ENCODE measurements at places on chromosomes 4 and X.

GRCh38 chr4:41423117-41423516 is 114.8 kb upstream of the LIMCH1 start:
- no peak for DNase-seq

DNA sequence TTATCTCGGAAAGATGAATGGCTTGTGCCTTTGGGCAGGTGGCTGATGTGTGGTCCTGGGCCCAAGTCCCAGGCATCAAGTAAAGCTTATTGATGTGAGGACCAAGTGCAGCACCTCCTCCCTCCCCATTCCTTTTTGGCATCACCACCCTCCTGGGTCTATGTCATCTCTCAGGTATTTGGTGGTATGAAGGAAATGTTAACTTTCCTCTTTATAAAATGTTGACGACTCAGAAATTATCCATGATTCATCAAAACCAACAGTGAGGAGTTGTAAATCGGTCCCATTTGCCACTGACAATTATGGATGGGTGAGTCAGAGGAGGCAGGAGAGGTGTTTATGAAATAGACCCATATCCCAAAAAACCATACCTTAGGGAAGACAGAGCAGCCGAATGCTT is 229.4 kb upstream of the GATB start:
- DNase-seq: no peak

DNA sequence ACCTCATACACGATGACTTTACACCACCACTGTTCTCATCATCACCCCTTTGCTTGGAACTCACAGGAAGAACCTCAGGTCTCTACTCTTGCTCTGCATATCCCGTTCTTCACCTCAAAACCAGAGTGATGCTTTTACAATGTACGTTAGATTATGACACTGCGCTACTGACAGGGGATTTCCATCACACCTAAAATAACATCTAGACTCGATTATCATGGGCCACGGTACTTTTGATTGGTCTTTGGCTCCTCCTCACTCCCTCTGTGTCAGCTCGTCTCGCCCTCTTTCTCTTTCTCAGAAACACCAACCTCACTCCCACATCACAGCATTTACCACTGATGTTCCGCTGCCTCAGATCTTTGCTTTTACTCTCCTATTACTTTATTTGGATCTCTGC is 172.4 kb downstream of the TLL1 start:
- no peak for DNase-seq

GRCh38 chrX:66625525-66625924 is 13.4 kb downstream of the EDA2R start:
- DNase-seq: no peak

- no peak for DNase-seq
Measured at GRCh38 chrX:35406386-35406785, 391.8 kb upstream of the MAGEB16 start.

- DNase-seq: no peak
Measured at GRCh38 chrX:122439831-122440230, 744.2 kb upstream of the GRIA3 start.

GRCh38 chrX:27439771-27440170 is 23.4 kb downstream of the PPP4R3C start:
- DNase-seq: no peak

GRCh38 chr4:61079427-61079826 is 120.7 kb upstream of the ADGRL3 start:
- DNase-seq: no peak

- DNase-seq: no peak
Measured at GRCh38 chr4:53152467-53152866, 213.4 kb downstream of the SCFD2 start.

GRCh38 chr4:37978248-37978924 is 18.2 kb downstream of the PTTG2 start:
- DNase-seq: peak; percentile 71

DNA sequence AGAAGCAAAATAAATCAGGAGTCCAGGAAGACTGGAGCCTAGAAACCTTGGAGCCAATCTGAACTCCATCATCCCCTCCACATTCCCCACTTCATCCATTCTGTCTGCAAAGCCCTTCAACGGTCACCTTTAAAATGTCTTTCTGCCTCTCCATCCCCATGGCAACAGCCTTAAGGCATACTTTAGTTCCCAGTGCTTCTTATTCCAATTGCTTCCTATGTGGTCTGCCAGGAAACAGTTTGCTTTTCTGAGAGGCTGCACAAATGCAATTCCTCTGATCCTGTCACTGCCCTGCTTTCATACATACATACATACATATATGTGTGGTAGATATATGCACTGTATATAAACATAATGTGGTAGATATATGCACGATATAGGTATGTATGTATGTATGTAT is 786 bp upstream of the MAGEH1 start:
- peak; percentile 10 for DNase-seq

DNA sequence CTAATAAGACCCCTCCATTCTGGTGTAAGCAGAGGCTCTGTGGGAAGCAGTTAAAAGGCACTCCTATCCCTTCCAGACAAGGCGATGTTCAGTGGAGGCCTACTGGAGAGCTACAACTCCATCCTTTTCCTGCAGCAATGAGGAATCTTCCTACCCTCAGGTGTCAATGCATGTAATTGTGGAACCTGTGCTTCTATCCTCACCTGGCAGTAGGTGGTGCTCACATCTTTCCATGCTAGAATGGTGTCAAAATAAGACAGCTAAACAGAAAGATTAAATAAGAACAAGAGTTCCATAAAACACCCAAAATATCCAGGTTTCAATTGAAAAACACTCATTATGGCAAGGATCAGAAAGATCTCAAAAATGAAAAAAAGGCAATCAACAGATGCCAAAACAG is 224.6 kb downstream of the IL15 start:
- peak; percentile 49 for DNase-seq

DNA sequence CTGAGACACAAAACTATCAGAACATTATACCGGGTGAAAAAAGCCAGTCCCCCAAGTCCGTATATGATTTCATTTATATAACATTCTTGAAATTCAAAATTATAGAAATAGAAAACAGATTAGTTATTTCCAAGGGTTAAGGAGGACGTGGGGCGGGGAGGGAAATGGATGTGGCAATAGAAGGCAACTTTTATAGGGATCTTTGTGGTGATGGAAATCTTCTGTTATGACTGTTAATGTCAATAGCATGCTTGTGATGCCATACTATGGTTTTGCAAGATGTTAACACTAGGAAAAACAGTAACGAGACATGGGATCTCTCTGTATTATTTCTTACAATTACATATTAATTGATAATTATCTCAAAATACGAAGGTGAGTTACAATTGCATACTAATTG is 96.4 kb downstream of the LNX1 start:
- DNase-seq: no peak

GRCh38 chr4:2353222-2354107 is 65.0 kb downstream of the ZFYVE28 start:
- DNase-seq: no peak

GRCh38 chr4:110532901-110533589 is 57.1 kb downstream of the ENPEP start:
- DNase-seq: peak; percentile 66

DNA sequence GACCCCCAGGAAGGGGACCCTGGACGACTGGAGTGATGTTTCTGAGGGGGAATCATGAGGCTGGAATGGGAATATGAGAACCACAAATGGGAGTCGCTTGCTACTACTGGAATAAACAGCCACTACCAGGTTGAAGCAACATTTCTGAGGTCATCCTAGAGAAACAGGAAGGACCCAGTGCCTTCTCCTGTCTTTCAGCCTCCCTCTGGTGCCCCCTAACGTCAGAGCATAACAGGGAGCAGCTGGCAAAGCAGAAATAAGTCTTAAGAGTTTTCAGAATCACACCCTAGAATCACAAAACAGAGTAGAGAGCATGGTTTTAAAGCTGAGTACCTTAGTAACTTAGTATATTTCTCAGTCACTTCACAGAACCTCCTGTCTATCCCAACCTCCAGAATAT is 347.8 kb upstream of the PITX2 start:
- DNase-seq: peak; percentile 89

DNA sequence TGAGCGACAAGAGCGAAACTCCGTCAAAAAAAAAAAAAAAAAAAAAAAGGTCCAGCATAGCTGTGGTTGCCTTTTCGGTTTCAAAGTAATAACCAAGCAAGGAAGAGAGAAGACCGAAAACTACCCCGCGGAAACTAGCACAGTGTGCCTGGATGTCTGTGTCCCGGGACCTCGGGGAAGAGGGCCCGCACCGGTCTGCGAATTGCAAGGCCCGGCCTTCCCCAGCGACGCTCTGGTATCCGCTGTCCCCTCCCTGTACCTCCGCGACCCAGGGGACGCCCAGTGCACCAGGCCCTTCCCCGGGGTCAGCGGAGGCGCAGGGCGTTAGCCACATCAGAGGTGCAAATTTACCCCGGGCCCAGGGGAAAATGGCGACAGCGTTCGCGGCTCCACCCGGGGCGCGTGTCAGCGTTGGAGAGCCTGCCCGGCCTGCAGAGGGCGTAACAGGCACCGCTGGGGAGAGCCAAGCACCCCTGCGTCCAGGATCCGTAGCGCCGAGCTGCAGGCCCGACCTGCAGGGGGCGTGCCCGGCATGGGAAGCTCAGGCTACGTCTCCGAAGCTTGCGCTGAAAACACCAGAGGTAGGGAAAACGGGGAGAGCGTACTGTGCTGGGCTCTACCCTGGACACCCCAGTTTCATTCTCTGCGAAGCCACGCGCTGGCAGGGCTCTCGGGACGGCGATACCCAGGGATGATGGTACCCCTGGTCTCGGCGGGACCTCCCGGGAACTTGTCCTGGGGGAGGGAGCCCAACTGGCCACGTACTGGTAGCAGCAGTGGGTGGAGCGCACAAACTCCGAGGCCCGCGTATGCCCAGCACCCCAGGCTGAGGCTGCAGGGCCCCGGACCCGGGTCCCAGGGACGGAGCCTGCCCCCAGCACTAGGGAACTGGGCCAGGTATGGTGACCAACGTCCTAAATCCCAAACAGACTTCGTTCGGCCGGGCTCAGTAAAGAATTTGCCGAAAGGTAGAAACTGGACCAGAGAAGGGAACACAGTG is 16.2 kb downstream of the NKX6-1 start:
- peak; percentile 84 for DNase-seq

DNA sequence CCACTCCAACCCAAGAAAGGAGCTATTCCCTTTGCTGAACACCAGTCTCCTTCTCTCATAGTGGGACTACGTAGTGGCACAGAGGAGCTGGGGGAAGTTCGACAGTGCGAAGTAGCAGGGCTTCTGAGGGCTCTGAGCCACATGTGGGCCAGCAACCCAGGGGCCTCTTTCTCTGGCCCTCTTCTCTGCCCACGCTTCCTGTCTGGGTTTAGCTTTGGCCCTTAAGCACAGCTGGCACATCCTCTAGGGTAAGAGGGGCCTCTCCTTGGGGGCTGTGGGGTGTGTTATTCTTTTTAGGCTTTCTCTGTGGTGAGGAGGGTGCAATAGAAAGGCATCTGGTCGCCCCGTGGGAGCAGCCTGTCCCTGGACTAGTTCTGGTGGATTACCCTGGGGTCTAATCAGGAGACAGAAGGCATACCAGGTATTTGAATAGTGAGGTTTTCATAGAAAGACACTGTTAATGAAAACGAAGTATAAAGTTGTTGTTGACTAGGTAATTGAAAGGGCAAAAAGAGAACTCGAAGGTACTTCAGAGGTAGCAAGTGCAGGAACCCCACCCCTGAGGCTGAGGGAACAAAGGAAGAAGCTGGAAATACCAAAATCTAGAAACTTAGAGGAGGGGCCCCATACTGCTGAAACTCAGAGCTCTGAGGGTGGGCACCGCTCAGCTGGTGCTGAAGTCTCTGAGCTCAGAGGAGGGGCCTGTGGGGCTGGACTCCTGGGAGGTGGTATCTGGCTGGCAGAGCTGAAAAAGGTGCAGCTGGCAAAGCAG is 151.9 kb upstream of the RPS6KA3 start:
- no peak for DNase-seq

DNA sequence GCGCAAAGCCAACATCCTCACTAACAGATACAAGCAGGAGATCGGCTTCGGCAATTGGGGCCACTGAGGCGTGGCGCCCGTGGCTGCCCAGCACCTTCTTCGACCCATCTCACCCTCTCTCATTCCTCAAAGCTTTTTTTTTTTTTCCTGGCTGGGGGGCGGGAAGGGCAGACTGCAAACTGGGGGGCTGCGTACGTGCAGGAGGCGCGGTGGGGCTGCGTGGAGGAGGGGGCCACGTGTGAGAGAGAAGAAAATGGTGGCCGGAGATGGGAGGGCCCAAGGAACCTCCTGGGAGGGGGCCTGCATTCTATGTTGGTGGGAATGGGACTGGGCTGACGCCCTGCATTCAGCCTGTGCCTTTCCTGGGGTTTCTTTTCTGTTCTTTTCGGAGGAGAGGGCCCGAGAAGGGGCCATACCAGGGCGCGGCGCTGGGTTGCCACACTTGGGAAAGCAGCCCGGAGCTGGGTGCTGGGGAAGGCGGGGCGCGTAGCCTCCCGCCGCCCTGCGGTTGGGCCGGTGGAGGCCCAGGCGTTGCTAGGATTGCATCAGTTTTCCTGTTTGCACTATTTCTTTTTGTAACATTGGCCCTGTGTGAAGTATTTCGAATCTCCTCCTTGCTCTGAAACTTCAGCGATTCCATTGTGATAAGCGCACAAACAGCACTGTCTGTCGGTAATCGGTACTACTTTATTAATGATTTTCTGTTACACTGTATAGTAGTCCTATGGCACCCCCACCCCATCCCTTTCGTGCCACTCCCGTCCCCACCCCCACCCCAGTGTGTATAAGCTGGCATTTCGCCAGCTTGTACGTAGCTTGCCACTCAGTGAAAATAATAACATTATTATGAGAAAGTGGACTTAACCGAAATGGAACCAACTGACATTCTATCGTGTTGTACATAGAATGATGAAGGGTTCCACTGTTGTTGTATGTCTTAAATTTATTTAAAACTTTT is 4.5 kb downstream of the MID1IP1 start:
- peak; percentile 88 for DNase-seq

- DNase-seq: no peak
Measured at GRCh38 chr4:174826660-174827059, 2.4 kb downstream of the GLRA3 start.

DNA sequence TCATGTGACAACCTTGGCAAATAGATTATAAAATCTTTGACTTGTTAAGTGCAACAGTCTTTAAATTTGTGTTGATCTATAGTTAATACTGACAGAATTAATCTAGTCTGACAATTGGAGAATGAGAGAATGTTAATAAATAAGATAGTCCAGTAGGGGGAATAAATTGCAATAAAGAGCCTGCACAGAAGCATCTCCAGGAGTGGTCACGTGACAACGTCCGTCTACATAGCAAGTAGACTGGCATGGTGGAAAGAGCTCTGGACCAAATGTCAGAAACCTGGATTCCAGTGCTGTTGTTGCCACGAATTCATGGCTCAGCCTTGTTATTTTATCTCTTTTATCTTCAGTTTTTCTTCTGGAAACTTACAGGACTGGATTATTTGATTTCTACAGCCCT is 436.5 kb downstream of the RAB28 start:
- DNase-seq: no peak

GRCh38 chr4:6878451-6879059 is 31.1 kb upstream of the TBC1D14 start:
- DNase-seq: no peak

GRCh38 chr4:133624744-133625143 is 475.6 kb downstream of the PCDH10 start:
- peak; percentile 78 for DNase-seq

GRCh38 chrX:55522596-55523276 is 33.1 kb upstream of the USP51 start:
- DNase-seq: no peak

- DNase-seq: no peak
Measured at GRCh38 chr4:159269116-159269515, 166.2 kb downstream of the RAPGEF2 start.

All from DMS53 (cell line).